ENCODE measurements at places on chromosomes 4 and X.

DNA sequence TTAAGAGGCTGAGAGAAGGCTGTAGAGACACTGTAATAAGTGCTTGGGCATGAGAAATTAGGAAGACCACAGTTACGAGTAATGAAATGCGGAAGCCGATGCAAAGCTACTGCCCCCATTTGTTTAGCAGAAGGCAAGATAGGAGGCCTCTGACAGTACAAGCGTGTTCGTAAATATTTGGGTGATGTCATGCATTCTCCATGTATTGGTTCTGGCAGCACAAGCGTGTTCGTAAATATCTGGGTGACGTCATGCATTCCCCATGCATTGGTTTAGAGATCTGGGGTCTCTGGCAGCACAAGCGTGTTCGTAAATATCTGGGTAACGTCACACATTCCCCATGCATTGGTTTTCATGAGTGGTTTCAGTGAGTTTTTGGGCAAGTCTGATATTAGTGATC, 661.5 kb upstream of the FRG1 start:
- peak; percentile 81 for DNase-seq

DNA sequence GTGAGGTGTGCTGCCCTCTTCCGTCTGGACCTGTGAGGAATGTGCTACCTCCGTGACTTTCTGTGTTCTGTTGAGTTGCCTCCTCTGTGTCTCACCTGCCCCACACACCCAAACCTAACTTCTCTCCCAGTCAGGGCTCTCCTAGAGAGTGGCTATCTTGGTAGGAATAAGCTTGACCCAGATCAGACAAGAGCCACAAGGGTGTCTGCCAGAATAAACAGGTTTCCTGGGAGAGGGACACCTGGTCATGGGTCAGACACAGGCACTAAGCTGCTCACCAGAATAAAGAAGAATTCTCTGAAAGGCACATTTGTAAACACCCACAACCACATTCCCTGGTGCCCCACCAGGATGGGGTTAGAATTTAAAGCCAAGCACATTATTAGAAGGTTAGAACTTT, 11.1 kb downstream of the ZNF182 start:
- DNase-seq = no peak

- DNase-seq = no peak
These were observed 109.3 kb downstream of the MGST2 start for GRCh38 chr4:139774759-139775487.

DNA sequence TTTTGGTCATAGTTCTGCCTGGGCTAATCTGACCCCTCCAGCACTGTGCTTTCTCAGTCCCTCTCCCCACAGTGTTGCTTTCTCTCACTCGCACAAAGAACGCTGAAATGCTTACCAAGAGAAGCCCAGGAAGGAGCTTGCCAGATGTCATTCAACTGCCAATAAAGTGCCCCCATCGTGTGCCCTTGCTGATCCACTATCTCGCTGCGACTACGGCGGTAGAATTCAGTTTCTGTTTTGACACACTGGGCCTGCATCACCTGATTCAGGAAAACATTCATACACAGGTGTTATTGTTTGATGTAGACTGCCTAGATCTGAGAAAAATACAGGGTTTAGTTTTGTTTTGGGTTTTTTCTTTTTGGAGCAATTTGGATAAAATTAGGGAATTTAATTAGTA, 121.2 kb downstream of the MANBA start:
- DNase-seq = no peak

GRCh38 chrX:95076449-95076848, 1402.4 kb downstream of the FAM133A start:
- peak; percentile 61 for DNase-seq

GRCh38 chr4:150493851-150494250, 88.1 kb upstream of the MAB21L2 start:
- peak; percentile 26 for DNase-seq

GRCh38 chr4:128424527-128425497, 137.2 kb upstream of the PGRMC2 start:
- DNase-seq = peak; percentile 42

DNA sequence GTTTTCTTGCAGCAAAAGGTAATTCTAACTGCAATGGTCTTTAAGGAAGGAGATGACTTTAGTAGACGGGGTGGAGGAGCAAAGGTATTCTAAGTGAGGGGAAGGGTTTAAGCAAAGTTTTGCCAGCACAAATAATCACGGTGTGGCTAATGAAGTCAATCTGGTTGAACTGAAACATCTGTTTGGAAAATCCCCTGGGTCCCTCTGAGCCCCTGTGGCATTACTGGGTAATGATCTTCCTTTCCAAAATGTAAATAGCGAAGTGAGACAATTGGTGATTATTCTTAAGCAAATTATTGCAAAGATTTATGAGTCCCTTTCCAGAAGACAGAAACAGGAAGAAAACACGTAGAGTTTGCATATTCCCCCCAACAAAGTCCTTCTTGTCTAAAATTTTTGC, 47.2 kb downstream of the FGFBP1 start:
- DNase-seq = no peak

DNA sequence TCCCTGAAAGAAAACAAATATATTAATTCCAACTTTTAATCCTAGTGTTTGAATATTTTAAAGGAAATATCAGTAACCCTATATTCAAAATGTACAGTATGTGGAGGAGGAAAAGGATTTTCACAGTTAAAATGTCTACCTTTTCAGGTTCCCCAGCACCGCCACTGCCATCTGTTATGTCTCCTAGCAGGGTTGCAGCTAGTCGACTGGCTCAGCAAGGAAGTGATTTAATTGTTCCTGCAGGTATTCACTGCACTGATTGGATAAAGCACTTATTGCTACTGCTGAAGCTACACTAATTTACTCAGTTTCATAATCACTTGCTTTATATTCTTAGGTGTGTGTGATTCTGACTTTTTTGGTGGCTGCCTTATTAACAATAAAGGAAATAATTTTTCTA, 65.5 kb upstream of the FHDC1 start:
- DNase-seq = no peak

GRCh38 chrX:152735101-152735500, 1.5 kb downstream of the MAGEA12 start:
- DNase-seq = no peak

GRCh38 chr4:82621251-82621650, 59.5 kb upstream of the TMEM150C start:
- DNase-seq = no peak

- DNase-seq = peak; percentile 89
These were observed 203.0 kb downstream of the MAML3 start for GRCh38 chr4:139951021-139951420.

GRCh38 chrX:123184866-123185276, 793 bp downstream of the GRIA3 start:
- peak; percentile 37 for DNase-seq

DNA sequence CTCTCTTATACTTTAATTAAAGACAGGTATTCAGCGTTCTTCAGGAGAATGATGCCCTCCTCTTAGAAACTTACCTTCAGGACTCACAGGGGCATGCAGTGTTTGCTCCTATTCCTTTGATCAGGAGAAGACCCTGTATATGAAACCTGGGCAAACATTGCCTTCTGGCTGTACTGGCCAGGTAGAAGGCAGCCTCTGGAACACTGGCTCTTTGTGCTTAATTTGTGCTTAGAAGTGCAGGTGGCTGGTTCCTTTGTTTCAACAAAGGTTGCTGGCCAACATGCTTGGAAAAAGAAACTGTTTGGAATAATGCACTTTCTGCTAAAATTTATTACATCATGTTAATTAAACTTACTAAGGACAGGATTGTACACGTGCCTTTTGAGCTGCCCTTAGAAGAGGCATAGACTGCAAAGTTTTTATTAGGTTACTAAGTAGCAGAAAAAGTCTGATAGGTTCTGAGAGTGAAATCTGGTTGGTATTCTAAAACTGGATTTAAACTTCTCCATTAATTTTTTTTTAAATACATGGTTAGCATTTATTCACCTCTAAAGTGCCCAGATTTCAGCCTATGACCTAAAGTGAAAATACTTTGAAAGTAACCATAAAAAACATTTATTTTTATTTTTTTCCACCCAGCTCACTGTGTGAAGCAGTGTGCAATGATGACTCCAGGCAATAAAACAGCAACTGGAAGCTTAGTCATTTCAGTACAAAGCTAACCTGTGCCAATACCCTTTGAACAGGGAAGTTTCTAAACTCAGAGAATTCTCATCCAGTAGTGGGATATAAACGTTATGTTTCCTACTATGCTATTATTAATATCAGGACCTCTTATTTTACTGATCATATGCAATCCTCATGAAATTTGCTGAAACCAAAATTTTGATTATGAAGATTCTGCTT, 11.3 kb downstream of the RASSF6 start:
- no peak for DNase-seq

- DNase-seq = no peak
These were observed 29.6 kb downstream of the MFAP3L start for GRCh38 chr4:169996379-169997240.

DNA sequence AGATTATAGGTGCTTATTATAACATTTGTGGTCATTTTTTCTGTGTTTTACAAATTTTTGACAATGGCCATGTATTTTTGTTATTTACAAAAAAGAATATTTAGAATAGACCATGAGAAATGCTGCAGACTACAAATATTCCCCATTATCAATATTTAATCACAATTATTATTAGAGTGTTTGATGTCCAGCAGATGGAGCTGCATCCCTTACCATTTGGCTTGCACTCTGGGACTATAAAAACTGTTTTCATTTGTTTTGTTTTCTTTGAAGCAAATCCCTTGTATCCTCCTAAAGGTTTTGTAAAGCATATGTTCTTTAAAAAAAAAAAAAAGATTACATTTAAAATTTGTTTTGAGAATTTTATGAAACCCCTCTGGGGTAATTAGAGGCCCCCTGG, 85.6 kb upstream of the CXorf66 start:
- DNase-seq = peak; percentile 0

Measured in fibroblast of skin of scalp (primary cell).